ENCODE measurements at places on chromosomes 4 and X.

- no peak for DNase-seq
Observed at GRCh38 chr4:182521011-182521410, 277.8 kb downstream of the TENM3 start.

GRCh38 chr4:181959121-181959520 lies 284.1 kb upstream of the TENM3 start:
- no peak for DNase-seq

DNA sequence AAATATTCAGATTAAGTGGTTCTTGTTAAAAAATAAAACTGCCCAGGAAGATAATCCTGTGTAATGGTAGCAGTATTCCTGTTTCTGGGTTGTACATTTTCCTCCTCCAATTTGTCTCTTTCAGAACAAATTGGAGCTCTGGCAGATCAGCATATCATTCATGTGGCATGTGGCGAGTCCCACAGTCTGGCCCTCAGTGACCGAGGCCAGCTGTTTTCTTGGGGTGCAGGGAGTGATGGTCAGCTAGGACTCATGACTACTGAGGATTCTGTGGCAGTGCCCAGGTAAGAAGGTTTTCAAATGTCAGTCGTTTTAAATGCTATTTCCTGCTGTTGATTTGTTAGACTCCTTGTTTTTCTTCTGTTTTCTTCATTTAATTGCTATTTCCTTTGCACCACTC lies 47.9 kb downstream of the NAP1L5 start:
- no peak for DNase-seq

GRCh38 chr4:58566260-58566659 lies 1456.1 kb upstream of the IGFBP7 start:
- DNase-seq = no peak

- no peak for DNase-seq
Observed at GRCh38 chr4:147678106-147678505, 5.9 kb downstream of the PRMT9 start.

GRCh38 chr4:5707778-5708448 lies 446 bp downstream of the EVC2 start:
- no peak for DNase-seq

DNA sequence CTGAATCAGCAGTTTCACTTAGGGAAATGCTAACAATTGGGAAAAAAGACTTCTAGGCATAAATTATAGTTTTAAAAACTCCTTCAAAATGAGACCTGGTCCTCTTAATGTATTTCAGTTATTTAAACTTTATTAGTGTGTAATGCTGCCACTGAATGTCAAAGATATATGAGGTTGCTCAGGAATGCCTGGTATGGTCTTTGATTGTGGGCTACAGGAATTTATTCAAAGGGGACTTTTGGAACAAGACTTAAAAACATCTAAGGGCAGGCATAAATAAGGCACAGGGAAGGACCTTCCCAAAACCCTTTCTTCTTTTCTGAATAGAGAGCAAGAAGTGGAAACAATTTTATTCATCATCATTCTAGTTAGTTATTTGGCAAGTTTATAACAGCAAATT lies 439.1 kb downstream of the TLL1 start:
- no peak for DNase-seq

- no peak for DNase-seq
Observed at GRCh38 chr4:85774000-85774399, 299.1 kb downstream of the ARHGAP24 start.

- DNase-seq = no peak
Observed at GRCh38 chr4:38914854-38915253, 47.2 kb downstream of the FAM114A1 start.

- no peak for DNase-seq
Observed at GRCh38 chr4:8147231-8147970, 11.2 kb downstream of the ABLIM2 start.

GRCh38 chr4:184282895-184283654 lies 65.4 kb upstream of the ENPP6 start:
- peak; percentile 68 for DNase-seq

DNA sequence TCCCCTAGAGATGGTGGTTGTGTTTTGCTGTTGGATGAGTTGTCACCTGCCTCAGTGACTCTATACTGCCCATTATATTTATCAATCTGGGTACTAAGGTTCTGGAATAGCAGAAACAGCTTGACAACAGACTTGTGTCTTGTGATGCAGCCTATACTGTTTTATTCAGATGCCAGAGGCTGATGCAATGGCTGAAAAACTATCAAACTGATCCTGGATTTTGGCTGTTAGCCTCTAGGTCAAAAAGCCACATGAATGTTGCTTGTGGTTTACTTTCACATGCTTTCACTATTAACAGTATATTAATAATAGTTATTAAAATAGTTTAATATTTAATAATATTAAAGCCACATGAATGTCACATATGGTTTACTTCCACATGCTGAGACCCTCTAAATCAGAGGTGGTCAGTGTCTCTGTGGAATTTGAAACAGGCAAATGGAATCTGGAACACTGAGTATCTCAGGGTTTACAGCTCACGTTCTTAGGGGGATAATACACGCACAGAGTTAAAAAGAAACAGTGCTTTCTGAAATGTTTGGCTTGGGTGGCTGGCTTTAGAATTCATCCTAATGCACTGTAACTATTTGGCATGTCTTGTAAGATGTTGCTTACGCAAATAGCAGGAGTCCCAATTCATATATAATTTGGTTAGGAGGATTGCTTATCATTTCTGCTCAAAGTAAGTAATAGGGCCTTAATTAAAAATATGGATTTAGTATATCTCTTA lies 82.5 kb upstream of the LCORL start:
- no peak for DNase-seq

- DNase-seq = no peak
Observed at GRCh38 chr4:41215969-41216293, 1.6 kb upstream of the APBB2 start.

DNA sequence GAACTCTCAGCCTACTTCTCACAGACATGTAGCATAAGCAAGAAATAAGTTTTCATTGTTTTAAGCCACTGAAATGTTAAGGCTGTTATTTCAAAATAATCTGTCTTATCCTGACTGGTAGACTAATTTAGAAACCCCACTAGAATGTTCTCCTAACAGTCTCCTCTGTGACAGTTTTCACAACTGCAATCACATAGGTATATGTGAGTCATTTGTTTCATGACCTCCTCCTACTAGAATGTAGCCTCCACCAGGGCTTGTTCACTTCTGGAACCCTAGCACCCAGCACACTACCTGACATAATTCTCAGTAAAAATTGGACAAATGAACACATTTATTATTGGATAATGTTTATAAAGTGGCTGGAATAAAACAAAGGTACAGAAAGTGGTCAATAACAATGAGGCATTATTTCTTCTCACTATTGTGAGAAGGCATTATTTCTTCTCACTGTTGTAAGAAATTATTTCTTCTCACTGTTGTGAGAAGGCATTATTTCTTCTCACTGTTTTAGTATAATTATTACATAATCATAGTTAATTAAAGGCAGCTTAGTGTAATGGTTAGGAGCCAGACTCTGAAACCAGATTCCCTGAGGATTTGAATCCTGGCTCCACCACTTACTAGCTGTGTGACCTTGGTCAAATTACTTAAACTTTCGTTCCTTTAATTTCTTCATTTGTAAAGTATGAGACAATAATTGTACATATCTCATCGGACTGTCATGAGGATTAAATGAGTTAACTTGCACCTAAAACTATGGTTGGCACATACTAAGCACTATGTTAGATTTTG lies 251.5 kb downstream of the RASL11B start:
- DNase-seq = no peak

DNA sequence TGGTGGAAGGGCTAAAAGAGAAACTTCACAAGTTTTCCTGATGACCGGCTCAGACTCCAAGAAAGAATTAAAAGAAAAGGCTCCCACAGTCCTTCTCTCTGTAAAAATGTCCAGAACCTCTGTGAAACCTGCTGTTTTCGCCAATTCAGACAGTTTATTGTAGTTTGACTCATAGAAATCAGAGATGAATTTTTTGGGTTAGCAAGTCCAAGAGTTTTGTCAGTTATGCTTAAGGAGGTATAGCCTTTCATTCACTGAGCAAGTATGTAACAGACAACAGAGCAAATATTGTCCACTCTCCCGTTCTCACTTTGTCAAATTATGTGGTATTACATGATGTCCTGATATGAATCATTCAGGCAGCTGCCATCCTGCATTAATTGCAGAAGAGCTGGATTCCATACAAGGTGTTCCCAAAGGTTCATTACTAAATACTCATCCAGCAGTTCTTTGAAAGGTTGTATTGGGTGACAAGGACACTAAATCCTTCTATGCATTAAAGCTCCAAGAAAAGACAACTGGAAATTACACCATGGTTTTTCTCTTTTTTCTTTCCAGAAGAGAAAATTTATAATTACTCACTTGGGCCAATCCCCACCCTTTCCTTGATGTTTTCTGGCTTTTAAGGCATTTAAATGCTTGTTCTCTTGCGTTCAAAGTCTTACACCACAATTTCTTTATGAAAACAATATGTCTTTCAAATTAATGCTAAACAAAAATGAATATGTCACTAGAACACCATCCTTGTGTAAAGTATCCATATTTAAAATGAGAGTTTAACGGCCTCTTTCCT lies 30.0 kb upstream of the PLAC1 start:
- no peak for DNase-seq

- DNase-seq = no peak
Observed at GRCh38 chr4:183638436-183638835, 20.5 kb downstream of the RWDD4 start.

- no peak for DNase-seq
Observed at GRCh38 chr4:28921886-28922285, 1798.3 kb upstream of the PCDH7 start.

DNA sequence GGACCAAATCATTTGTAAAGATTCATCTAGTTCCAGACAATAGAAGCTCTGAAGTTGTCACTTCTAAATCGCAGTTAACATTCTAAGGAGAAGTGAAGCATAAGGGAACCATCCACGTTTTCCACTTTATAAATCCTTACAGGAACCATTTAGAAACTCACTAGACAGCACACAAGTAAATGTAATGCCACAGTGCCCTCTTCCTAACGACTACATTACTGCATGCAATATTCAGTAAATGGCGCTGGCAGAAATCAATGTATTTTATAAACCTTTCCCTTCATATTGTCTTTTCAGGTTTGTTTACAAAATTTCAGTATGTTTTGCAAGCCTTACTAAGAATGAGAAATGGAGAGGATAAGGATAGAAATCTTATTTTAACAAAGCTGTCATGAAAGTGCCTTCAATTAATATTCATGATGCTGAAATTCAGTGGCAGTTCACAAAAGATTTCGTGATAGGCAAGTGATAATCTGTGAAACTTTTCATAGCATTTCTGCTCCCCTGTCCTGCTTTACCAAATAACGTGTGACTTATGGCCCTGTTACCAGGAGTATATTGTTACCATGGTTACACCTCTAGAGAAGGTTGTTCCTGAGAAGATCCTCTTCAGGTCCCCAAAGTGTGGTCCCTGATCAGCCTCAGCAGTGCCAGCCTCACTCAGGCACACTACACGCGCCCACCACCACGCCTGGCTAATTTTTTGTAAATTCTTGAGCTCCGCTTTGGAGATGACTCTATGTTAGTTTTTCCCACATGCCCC lies 54.2 kb downstream of the TMA16 start:
- DNase-seq = no peak

- DNase-seq = no peak
Observed at GRCh38 chrX:20071511-20072079, 45.1 kb downstream of the MAP7D2 start.

DNA sequence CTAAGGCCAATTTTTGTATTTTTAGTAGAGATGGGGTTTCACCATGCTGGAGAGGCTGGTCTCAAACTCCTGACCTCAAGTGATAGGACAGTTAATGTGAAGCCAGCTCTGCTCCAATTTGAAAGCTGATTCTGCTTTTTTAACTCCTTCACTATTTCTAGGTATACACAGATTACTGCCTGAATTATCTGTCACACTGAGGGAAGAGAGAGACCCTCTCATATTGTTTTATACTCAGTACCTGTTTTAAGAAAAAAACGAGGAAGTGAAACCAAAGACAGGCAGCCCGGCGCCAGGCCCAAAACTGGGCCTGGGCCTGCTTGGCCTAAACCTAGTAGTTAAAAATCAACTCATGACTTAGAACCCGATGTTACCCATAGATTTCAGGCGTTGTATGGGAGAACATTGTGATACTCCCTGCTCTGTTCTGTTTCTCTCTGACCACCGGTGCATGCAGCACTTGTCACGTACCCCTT lies 1601.5 kb upstream of the PCDH10 start:
- DNase-seq = no peak

DNA sequence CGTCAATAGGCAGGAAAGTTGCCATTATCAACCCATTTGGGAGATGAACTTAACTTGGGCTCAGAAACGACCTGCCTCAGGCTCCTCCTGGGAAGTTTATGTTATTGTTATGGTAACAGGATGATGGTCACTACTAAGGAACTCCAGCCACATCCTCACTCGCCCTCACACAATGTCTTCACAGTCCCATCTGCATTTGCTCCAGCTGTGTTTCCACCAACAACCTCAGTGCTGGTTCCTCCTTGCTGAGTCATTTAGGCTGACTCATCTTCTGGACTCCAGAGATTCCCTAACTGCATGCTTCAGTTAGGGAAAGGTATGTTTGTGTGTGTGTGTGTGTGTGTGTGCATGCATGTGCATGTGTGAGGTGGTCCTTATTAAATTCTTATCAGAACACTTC lies 293.4 kb upstream of the BOD1L1 start:
- no peak for DNase-seq

DNA sequence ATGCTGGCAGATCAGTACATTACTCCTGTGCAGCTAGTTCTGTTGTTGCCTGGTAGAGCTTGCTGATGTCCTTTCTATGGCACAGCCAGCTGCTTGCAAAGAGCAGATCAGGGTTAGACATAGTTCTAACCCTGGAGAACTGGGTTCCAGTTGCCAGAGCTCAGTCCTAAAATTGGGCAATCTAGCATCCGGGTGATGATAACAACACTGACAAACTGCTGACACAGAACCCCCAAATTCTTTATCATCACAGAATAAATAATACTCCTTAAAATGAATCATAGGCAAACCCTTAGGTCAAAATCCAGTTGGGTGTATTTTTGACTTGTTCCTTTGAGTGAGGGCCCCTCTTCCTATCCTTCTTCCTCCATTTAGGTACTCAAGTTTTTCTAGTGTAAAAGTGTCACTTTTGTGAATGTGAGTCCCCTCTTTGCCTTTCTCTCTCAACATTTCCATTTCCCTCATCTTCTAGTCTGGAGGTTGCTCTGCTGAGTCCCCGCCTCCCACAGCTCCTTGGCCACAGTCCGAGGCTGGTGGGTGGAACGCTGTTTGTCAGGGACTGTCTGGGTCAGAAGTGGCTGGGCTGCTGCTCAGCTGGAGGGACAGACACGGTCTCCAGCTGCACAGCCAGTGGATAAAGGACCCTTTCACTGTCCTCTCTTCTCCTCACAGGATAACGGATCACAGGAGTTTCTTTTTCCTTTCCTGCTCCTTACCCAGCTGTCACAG lies 93.6 kb upstream of the RASGEF1B start:
- DNase-seq = no peak

DNA sequence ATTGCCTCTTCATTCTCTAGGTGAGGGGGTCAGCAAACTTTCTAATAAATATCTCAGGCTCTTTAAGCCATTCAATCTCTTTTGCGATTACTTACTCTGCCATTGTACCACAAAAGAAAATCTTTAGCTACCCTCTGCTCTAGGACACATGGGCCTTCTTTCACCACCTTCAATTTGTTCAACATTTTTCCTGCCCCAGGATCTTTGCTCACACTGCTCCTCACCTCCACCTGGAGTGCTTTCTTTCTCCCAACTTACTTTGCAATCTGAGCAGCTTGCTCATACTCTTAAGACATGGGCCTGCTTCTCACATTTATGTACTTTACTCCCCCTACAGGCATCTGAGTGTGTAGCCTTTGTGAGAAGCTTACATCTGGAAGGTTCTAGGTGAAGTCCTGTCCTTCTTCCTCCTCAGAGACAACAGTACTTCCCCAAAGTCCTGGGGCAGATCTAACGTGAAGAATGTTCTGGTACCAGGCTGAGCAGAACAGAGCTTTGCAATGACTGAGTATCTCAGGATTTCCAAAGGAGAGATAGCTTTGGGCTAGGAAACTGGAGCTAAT lies 55.0 kb upstream of the PRDM5 start:
- no peak for DNase-seq
